NCI-H526 treated with DMSO at 0.1 percent for 48 hours (cell line): ENCODE measurements at places on chromosomes 1 and 21.

GRCh38 chr1:66331658-66332547, 202.1 kb upstream of the SGIP1 start:
- DNase-seq, result no peak

- no peak for DNase-seq
Observed at GRCh38 chr1:59146651-59147358, 150.1 kb upstream of the FGGY start.

- no peak for DNase-seq
Observed at GRCh38 chr1:178531887-178532286, 19.0 kb downstream of the TEX35 start.

DNA sequence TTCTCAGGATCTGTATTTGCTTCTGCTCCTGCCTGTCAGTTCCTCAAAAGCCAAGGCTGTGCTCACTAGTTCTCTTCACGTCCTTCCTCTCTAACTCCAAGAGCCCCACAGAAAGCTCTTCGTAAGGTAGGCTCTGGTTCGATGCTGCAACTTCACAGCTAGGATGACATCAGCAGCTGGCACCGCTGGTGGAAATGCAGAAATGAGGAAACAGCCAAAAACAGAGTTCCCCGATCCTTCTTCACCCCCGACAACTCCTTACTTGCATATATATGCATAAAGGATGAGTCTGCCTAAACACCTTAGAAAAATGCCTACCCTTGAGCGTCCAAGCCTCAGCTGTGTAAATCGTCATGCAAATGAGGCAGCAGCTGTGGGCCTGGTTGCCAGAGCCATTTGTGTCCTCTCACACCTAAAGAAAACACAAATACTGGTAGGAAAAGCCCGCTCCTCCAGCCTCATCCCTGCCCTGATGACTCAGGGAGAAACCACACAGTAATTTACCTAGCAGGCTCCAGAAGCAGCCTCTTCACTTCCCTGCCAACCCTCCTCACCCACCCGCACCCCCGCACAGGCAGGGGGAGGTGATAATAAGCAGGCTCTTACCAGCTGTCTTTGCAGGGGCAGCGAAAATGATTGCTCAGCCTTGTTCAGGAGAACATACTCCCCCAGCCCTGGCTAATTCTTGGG, 28.2 kb downstream of the BATF3 start:
- DNase-seq, result peak; percentile 84

GRCh38 chr21:17777072-17777765, 41.9 kb downstream of the C21orf91 start:
- no peak for DNase-seq

- DNase-seq, result no peak
Observed at GRCh38 chr1:222914861-222915632, 100.2 kb downstream of the DISP1 start.

- no peak for DNase-seq
Observed at GRCh38 chr1:28905921-28906666, 8.3 kb upstream of the EPB41 start.

- DNase-seq, result peak; percentile 1
Observed at GRCh38 chr1:228228601-228229074, 20.8 kb downstream of the OBSCN start.

DNA sequence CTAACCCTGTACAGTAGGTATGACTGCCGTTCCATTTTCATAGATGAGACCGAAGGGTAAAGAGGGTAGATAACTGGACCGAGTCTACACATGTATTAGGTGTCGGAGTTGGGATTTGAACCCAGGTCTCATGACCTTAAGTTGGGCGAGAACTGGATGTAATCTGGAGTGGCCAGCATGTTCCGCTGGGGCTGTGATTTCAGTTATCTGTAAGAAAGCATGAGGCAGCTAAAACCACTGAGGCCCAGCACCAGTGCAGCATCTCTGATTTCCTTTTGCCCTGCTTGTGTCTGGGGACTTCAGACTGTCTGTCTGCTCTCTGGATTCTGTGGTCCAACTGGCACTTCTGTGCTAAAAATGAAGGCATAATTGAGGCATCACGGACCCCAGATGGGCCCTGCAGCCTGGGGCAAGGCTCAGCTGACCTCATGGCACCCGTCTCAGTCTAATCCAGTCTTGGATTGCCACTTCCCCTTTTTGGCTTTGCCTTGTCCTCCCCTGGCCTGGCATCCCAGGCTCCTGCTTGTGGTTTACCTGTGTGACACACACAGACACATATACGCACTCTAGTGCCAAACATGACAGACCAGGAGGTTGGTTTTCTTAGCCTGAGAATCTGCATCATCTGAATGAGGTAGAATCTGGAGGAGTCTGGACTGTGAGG, 180.2 kb downstream of the KIF26B start:
- no peak for DNase-seq

GRCh38 chr1:204523605-204524215, 7.5 kb downstream of the MDM4 start:
- DNase-seq, result no peak

DNA sequence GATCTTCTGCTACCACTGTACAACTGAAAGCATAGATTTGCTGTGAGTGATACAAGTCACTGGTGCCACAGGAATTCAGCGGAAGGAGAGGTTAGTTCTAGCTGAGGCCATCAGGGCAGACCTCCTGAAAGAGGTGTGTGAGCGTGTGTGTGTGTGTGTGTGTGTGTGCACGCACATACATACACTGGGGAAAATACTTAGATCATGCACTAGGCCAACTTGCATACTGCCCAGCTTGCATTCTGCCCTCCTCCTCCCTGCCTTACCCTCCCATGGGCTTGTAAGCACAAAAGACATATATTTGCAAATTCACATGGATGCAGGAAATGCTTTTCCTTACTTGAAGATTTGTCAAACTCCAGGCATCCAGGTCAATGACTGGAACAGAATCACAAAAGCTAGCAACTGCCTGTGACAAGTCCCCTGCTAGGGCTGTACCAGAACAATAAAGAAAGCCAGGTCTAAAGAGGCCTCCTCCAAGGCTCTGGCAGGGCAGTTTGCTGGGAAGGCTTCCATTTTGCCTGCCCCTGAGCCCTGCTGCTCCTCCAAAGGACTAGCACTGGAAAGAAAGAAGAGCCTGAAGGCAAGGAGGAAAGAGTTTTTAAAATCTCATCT, 23.2 kb downstream of the PLEKHA6 start:
- no peak for DNase-seq

- no peak for DNase-seq
Observed at GRCh38 chr1:14668538-14668937, 70.1 kb downstream of the KAZN start.

- no peak for DNase-seq
Observed at GRCh38 chr1:94032637-94033036, 88.3 kb downstream of the ABCA4 start.

GRCh38 chr1:89815611-89816010, 5.2 kb upstream of the LRRC8D start:
- no peak for DNase-seq
